ENCODE measurements at places on chromosomes 11 and 22.
A peak's percentile ranks its signal among the peaks of the same experiment; 100 is the strongest.

DNA sequence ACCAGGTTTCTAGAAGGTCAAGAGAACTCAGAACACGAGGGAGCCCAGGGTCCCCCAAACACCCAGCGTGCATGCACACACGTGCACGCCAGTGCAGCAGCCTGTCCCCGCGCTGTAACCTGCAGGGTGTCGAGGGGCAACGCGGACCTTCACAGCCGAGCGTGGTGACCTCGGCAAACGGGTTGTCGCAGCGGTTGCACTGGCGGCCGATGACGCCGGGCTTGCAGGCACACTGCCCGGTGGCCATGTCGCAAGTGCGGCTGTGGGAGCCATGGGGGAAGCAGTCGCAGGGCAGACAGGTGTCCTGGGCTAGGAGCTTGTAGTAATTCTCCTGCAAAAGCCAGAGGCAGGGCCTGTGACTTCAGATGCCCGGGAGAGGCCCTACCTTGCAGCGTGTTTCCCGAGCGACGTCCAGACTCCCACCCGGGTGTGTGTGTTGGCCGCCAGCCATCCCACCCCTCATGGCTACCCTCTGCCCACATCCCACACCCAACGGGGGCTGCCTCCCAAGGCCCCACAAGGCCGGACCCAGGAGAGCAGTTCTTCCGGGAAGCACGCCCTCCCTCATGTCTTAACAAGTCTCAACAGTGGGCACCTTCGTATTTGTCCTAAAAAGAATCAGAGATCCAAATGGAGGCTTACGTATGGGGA is 56.1 kb downstream of the TRMU start:
- no peak for DNase-seq

DNA sequence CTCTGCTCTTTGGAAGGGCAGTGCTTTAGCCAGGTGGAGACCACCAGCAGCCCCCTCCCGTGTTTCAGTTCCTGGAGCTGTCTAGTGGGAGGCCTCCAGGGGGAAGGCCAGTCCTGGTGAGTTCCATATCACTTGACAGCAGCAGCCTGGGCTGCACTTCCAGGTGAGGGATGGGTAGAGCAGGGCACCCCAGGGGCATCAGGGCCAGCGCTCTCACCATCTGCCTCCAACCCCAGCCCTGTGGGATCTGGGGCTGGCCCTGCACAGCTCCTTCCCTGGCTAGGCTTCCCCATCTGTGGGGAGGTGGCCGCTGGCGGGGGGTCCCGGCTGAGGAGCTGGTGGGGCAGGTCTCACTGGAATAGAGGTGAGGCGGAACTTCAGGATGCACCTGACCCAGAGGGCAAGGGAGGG is 60.5 kb downstream of the MORC2 start:
- no peak for DNase-seq

- DNase-seq: no peak
These were observed 92.3 kb upstream of the AMOTL1 start for GRCh38 chr11:94675813-94676212.

GRCh38 chr11:62737196-62737595 is 8.9 kb downstream of the TTC9C start:
- DNase-seq: no peak

DNA sequence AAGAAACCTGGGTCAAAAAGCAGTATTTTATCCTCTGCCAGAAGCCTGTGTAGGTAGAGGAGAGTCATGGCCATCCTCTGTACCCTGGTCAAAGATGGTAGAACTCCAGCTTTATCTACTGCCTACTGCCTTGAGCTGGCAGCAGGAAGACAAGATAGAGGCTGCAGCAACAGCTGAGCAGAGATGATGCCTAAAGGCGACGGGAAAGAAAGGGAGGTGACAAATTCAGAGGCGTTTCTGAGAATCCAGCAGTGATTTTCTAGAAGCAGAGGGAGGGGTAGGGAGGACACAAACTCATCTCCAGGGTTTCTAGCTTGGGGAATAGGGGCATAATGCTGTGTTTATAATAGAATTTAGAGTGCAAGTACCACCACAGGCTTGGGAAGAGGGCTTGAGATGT is 15.5 kb upstream of the C1QTNF4 start:
- DNase-seq: no peak

- DNase-seq: no peak
These were observed 1477.8 kb downstream of the FAM181B start for GRCh38 chr11:81255895-81256294.

- no peak for DNase-seq
These were observed 22.8 kb upstream of the TFIP11 start for GRCh38 chr22:26534874-26535602.

- peak; percentile 78 for DNase-seq
These were observed 26.9 kb upstream of the CD82 start for GRCh38 chr11:44538375-44539054.

GRCh38 chr11:60872961-60873524 is 5.7 kb downstream of the ZP1 start:
- no peak for DNase-seq

- DNase-seq: no peak
These were observed 950.9 kb upstream of the CHORDC1 start for GRCh38 chr11:91173701-91174100.

DNA sequence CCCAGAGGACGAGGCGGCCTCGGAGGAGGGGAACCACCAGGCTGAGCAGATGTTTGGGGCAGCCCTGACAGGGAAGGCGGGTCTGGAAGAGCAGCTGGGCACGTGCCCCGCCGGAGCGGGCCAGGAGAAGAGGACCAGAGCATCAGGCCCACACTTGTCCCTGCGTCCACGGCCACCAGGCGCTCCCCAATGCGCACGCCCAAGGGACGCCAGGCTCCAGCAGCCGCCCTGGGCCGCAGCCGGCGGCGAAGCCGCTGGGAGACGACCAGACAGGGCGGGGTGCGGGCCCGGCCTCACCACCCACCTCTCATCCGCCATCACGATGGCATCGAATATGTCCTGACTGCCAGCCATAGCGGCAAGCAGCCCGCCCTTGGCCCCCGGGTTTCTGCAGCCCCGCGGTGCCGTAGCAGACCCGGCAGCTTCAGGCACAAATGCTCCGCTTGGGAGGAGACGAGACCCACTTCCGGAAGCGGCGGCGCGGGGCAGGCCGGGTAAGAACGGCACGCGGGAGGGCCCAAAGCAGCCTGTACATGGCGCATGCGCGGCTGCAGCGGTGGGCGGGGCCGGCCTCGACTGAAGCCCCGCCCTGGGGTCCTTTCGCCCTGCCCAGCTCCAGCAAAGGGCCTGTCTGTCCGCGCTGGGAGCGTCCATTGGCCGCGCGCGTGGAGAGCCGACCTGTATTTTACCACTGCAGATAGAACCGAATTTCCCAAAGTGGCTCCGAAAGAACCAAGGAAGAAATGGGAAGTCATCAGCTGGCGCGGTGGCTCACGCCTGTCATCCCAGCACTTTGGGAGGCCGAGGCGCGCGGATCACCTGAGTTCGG is at the start of gene LTO1:
Gene LTO1, minus strand, starts transcription at position 468 of the 829 bp plus-strand sequence. Its CDS starts 114 bp downstream, at position 354.
- peak; percentile 98 for DNase-seq

DNA sequence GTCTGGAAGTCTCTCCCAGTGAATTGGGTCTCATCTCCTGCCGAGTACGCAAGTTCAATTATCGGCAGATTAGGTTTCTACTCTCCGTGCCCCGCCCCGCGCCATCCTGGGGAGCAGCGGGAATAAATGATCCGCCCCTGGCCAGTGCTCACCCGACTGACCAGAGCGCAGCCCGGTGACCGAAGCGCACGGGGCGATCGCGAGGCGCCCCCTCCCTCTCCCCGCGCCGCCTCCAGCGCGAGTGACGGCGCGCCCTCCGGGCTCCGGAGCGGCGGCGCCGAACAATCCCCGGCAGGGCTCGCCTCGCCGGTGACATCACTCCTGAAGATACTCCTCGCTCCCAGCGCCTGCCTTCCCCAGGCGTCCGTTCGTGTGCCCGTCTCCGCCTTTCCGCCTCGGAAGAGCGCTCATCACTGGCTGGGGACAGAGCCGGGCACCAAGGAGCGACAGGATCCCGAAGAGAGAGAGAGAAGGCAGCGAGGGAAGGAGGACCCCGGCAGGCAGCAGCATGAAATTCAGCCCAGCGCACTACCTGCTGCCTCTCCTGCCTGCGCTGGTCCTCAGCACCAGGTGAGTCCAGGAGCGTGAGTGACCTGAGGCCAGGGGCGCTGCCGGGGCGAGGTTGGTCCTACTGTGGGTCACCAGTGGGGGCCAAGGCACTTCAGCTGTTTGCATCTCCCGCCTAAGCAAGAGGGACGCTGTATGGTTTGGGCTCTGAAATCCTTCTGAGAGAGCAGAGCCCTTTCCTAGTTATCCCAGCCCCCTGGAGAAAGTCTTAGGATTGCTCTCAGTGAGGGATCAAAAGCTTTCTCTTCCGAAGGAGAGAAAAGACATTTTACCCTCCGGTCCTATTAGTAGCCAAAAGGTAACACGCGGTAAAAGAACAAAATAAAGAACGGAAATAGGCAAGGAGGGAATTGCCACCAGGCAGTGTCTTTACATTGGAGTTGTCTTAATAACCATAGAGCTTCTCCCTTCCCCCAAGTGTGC is at the start of gene LUZP2:
Gene LUZP2, plus strand, starts transcription at position 318 of the 990 bp plus-strand sequence.
- no peak for DNase-seq

DNA sequence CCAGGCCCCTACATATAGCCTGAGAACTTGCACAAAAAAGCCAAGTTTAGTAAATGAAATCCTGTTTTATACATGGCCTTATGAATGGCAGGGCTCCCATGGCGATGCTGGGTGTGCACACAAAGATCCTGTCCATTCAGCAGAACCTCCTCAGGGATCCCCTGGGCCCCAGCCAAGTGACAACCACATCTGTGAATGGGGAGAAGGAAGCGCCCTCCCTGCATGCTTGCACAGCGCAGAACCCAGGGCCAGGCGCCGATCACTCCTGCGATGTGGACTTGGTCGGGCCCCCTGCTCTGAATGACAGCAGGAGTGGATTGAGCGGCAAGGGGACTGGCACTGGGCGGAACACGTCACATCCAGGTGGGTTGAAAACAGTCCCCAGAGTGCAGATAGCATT is 4.5 kb upstream of the CDC42EP2 start:
- no peak for DNase-seq

GRCh38 chr22:28268171-28268570 is 349.1 kb upstream of the PITPNB start:
- no peak for DNase-seq

DNA sequence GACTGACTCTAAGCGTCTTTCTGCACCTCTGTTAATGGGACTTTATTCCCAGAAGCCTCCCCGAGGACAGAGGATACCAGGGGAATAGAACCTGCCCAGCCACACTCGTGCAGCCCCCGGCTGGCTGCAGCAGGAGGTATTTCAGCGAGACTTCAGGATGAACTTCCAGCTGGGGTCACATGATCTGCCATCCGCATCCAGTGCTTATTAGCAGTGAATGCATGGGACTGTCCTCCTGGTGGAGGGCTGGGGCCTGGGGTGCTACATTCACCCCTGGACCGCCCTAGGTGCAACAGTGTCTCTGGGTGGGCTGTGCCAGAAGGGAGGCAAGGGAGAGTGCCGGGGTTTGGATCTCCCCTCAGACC is 1.6 kb downstream of the DUSP8 start:
- no peak for DNase-seq

DNA sequence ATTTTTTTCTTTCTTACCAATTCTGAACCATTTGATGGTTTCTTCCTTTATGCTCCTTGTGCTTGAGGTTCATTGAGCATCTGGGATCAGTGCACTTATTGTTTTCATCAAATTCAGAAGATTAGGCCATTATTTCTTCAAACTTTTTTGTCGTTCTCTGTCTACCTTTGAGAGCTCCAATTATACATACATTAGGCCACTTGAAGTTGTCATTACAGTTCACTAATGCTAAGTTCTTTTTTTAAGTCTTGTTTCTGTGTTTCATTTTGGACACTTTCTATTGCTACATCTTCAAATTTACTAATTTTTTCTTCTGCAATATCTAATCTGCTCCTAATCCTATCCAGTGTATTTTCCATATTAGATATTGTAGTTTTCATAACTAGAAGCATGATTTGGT is 40.8 kb downstream of the CDPF1 start:
- DNase-seq: no peak

- no peak for DNase-seq
These were observed 12.2 kb downstream of the MRGPRF start for GRCh38 chr11:69000831-69001242.

DNA sequence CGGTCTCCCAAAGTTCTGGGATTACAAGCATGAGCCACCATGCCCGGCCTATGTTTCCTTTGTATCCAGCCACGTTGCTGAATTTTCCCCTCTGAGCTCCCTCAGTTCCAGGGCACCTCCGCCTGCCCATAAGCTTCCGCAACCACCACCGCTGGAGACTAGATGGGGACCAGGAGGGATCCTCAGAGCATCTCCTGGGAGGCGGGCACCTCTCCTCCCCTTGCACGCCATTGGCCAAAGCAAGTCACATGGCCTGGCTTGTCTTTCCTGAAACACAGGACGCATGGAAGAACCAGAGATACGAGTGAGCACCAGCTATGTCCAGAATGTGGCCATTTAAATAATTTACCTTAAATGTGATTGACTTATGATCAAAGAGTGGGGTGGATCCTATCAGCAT is 388.3 kb downstream of the BRD1 start:
- DNase-seq: no peak

- DNase-seq: no peak
These were observed 25.6 kb downstream of the MN1 start for GRCh38 chr22:27775758-27776649.

DNA sequence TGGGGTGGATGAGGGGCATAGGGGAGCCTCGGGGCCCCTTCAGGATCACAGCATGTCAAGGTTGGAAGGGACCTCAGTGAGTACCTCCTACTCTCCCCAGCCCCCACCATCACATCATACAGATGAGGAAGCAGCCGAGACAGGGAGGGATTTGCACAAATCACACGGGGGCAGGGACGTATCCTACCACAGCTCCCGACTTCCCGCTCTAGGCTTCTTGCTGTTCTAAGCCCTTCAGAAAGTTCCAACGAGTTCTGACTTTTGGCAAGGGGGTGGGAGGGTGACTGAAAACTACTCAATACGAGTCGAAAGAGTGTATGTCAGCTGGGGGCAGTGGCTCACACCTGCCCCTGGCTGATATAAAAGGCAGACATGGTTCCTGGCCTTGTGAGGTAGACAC is 4.7 kb upstream of the RAD9A start:
- DNase-seq: no peak
